ENCODE measurements at places on chromosomes 5 and 9.

- DNase-seq: peak; percentile 17
These were observed 8.3 kb upstream of the ENC1 start for GRCh38 chr5:74648835-74649293.

GRCh38 chr9:76880210-76880609 lies 25.7 kb downstream of the PRUNE2 start:
- no peak for DNase-seq

DNA sequence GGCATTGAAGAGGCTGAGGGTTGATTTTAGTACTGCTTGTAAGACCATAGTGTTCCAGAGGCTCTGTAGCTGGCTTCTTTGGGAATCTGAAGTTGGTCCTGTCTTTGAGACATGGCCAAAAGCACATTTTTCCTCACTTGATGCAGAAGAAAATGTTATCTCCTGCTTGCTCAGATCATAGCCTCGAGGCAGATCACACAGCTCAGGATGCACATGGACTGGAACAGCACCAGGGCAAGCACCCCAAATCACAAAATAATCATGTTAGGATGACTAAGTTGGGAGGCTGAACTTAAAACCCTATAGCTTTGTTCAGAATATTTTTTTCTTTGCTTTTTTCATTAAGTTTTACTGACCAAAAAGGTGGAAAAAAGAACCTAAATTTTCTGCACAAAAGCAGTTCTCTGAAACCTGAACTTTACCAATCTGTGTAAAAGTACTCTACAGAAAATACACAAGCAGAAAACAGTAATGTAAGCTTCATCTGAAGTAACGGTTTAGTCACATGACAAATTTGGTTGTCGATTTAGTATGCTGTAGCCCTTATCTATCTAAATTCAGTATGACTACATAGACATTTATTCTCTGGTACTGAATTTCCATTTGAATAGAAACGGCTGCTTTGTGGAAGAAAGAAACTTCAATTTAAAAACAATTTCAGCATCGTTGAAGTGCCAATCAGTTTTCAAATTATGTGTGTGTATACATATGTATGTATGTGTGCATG lies 3.4 kb downstream of the KLHL9 start:
- DNase-seq: no peak

DNA sequence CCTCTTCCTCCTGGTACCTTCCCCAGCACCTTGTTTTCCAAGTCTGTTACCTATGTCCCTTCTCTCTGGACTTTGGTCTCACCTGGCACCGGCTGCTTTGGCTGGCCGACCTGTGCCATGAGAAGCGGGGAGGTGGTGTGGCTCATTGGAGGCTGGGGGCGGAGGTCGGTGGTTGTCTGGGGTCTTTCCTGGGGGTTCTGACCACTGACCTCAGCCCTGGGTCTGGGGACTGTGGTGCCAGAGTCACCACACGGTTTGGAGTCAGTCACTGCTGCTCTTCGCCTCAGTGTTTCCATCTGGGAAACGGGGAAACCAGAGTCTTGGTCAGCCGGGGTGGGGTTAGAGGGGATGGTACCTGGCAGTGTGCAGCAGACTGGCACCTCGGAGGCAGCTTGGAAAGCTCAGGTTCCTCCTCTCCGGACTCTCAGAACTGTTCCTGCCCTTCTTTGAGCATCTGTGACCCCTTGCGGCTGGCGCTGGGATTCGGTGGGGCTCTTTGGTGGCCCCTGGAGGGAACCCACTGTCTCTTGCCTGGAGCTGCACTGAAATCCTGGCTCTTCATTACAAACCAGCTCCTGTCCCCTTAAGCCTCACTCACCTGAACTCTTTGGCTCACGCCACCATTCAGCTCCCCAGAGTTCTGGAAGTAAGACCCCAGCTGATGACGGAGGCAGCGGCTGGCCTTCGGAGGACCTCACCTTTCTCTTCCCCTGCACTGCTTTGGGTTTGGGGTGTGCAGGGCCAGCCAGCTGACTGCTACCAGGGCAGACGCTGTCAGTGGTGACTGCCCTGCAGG lies 4.1 kb upstream of the RXRA start:
- no peak for DNase-seq

- no peak for DNase-seq
These were observed 85.7 kb downstream of the SERINC5 start for GRCh38 chr5:80170117-80170535.

- DNase-seq: no peak
These were observed 24.8 kb upstream of the PPP1R26 start for GRCh38 chr9:135454737-135455136.

- no peak for DNase-seq
These were observed 329.6 kb downstream of the SLCO4C1 start for GRCh38 chr5:101966476-101966875.

DNA sequence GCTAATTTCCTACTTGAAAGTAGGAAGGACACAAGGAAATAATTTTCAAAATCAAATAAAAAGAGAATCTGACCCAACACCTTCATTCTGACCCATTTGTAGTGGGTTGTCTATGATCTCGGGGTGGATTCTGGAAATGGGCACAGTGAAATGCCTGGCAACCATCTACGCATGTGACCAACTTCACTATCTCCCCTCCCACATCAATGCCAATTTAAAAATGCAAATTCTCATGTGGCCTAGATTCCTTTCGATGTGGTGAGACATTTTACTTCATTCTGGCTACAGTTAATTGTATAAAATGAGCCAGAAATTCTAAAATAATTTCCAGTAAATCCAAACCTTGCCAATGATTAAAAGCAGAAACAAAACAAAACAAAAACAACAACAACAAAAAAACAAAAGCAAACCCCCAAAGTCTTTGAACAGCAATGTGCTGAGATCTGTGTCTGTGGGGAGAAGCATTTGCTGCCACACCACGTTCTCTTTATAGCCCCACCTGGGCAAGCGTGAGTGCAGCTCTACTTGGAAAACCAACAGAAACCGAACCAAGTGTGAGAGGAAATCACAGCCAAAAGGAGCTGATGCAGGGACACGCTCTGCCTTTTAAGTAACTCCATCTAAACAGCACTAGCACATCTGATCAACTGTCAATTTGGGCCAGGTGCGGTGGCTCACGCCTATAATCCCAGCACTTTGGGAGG lies 59.0 kb downstream of the USP20 start:
- peak; percentile 68 for DNase-seq

GRCh38 chr5:159837860-159838259 lies 78.4 kb upstream of the ADRA1B start:
- DNase-seq: no peak

GRCh38 chr5:129963359-129963758 lies 59.1 kb downstream of the CHSY3 start:
- DNase-seq: no peak

DNA sequence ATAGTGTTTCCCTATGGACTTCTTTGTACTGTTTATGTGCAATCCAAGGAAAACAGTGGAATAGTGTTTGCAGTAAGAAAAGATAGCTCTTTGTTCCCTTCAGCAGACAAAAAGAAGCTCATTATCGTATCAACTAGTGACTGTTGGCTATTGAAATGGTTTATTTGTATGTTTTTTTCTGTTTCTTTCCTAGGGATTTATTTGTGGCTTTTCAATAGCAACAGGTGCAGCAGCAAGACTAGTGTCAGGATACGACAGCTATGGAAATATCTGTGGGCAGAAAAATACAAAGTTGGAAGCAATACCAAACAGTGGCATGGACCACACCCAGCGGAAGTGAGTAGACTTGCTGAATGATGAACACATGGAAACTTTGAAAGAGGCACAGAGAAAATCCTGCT lies 65.1 kb downstream of the SLC44A1 start:
- DNase-seq: no peak

DNA sequence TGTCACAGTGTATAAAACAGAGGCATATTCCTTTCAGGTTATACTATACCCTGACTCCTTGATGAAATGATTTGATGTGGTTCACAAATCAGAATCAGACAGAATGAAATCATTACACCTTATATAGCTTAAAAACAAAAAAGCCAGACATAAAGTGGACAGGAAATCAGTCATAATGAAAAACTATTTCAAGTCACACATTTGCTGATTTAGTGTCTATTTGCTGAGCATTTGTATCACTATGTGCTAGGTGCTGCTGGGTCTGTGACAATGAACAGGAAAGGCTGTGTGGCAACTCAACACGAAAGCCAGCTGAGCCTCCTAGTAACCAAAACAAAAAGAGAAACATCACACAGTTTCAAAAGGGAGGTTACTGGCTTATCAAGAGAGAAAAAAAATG lies 194.0 kb downstream of the EFNA5 start:
- no peak for DNase-seq

GRCh38 chr5:128276537-128277216 lies 193.1 kb downstream of the SLC12A2 start:
- DNase-seq: no peak

DNA sequence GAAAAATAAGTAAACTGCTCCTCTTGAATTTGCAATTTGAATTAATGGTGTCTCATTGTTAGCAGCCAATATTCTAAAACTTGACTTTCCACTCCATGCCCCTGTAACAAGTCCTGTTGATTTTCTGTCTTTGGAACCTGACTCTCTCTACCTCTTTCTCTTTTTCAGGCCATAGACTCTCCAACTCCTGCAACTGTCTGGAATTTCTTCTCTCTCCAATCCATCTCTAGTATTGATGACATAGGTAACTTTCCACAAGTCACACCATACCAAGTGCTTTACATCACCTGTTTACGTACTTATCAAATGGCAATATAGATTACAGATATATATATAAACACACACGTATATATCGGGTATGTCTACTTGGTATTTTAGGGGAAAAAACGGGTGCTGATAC lies 923 bp downstream of the C5orf34 start:
- DNase-seq: no peak

GRCh38 chr5:151196556-151197290 lies 27.2 kb downstream of the CCDC69 start:
- peak; percentile 24 for DNase-seq

GRCh38 chr5:58245476-58245840 lies 214.4 kb downstream of the PLK2 start:
- no peak for DNase-seq

- DNase-seq: no peak
These were observed 134.3 kb downstream of the MACROH2A1 start for GRCh38 chr5:135264451-135265440.

GRCh38 chr9:93552923-93553322 lies 23.5 kb upstream of the PHF2 start:
- DNase-seq: no peak

- no peak for DNase-seq
These were observed 142.9 kb downstream of the ATPSCKMT start for GRCh38 chr5:10106806-10107205.

DNA sequence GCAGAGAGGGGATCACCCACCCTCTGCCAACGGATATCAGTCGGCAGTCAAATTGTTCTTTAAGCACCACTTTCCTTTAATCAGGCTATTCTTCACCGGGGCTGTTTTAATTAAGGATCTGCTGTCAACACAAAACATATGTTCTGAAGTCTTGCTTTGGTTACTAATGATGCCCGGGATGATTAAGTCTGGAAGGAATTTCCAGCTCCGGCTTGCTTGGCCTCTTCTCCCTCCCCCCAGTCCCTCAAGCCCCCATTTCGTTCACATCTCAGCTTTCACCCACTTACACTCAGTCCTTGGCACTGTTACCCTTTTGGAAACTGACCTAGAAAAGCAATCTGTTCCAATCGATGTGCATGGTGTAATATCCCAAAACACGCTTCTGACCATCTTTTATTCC lies 74.7 kb downstream of the MSX2 start:
- no peak for DNase-seq

DNA sequence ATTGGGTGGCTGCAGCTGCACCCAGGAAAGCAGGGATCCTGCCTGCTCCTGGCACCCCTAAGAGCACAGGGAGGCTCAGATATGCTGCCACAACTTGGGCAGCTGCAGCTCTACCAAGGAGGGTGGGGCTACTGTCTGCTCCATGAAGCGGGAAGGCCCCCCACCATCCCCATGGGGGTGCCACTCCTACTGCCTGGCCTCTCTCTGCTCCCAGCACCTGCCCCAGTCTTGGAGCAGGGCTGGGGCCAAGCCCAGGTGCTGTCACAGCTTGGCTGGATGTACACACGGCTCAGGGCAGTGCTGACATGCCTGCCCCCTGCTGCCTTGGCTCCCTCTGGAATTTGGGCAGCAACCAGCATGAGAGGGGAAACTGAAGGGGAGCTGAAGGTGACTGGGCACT lies 214.7 kb upstream of the PLPPR1 start:
- DNase-seq: no peak

- no peak for DNase-seq
These were observed 376.6 kb downstream of the PTPRD start for GRCh38 chr9:10236161-10236560.

- no peak for DNase-seq
These were observed 362.9 kb downstream of the ARRDC3 start for GRCh38 chr5:91020065-91020800.

DNA sequence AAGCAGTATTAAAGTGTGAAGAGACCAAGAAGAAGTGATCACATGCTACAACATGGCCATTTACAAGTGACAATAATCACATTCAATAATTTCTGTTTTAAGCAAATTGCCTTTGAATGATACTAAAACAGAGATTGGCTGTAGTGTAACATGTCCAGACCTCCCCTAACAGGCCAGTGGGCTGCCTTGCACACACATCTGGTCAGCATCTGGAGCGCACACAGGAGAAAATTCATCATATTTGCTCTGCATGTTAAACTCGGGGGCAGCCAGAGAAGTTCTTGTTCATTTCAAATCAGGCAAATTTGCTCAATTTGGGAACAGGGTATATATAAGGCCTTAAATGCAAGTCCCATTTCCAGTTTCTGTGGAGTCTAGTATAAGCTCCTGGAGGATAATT lies 111.1 kb upstream of the FBXL7 start:
- no peak for DNase-seq

DNA sequence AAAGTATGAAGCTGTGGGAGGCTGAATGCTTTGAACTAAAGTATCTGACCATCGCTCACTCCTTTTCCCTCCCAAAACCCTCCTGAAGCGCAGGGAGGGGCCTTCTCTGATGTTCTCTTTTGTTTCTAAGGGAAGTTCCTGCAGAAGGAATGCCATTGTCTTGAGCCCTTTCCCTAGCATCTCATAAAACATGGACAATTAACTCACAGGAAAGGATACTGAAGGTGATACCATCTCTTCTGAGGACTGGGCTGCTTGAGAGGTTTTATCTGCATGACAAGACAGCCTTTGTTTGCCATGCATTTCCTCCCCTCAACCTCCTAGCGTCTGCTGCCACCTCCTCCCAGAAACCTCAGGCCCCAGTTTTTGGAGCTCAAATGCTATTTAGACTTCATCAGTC lies 4.3 kb upstream of the RMND5B start:
- no peak for DNase-seq

Measured in naive thymus-derived CD8-positive, alpha-beta T cell (primary cell).